Tibial nerve (tissue), 4 donors: ENCODE measurements at places on chromosomes 6 and 20.
A peak's percentile ranks its signal among the peaks of the same experiment; 100 is the strongest.

- no peak for DNase-seq
Observed at GRCh38 chr6:82915666-82916065, 150.0 kb downstream of the UBE3D start.

GRCh38 chr6:123418071-123418470, 218.7 kb downstream of the TRDN start:
- no peak for DNase-seq

GRCh38 chr6:79494841-79495240, 42.4 kb downstream of the LCA5 start:
- no peak for DNase-seq

GRCh38 chr6:10528158-10528981, 7.2 kb downstream of the GCNT2 start:
- DNase-seq: no peak

DNA sequence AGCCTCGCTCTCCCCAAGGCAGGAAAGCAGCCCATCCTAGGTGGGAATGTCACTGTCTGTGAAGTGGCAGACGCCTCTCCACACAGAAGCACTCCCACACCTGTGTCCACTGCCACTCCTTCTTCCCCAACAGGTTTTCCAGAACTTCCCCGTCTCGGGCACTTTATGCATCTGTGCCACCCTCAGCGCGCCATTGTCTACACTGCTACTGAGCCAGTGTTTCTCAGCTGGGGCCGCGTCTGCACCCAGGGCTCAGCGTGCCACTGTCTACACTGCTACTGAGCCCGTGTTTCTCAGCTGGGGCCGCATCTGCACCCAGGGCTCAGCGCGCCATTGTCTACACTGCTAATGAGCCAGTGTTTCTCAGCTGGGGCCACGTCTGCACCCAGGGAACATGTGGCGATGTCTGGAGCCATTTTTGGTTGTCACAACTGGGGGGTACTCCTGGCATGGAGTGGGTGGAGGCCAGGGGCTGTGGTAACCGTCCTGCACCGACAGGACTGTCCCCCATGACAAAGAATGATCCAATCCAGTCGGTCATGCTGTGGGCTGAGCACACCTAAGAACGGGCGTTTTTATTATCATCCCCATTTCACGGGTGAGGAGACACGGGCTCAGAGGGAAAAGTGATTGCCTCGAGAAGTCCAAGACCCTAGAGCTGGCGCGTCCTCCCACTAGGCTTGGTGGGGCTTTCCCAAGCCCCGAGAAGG, 41.7 kb upstream of the ZBP1 start:
- DNase-seq: peak; percentile 10

- DNase-seq: no peak
Observed at GRCh38 chr6:25387911-25388310, 108.7 kb downstream of the CARMIL1 start.

DNA sequence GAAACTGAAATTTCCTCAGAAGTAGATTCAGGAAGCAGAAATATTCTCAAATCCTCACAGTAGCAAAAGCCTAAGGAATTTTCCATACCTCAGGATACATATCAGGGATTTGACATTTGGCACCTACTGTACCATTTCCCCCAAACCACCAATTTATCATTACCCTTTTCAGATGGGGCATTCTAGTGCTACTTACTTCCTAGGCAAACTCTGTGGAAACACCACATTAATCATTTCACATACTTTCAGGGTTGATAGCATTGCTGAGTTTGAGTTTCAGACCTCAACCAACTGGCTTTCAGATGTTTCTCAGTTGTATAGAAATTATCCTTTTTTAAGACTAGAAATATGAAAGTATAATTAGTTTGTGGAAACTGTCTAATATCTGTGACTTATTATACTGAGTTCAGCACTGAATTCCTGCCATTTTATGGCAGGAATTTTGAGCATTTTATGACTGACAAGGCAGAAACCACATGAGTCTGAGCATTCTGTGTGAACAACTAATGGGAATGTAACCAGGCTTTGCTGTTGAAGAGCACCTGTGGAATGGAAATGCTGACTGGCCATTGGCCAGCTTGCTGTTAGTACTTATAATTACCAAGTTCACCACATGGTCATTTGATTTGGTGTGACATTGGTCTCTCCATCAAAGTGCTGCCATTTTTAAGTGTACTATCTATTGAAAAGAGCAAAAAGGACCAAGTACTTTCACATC, 35.1 kb upstream of the IRAK1BP1 start:
- DNase-seq: no peak

DNA sequence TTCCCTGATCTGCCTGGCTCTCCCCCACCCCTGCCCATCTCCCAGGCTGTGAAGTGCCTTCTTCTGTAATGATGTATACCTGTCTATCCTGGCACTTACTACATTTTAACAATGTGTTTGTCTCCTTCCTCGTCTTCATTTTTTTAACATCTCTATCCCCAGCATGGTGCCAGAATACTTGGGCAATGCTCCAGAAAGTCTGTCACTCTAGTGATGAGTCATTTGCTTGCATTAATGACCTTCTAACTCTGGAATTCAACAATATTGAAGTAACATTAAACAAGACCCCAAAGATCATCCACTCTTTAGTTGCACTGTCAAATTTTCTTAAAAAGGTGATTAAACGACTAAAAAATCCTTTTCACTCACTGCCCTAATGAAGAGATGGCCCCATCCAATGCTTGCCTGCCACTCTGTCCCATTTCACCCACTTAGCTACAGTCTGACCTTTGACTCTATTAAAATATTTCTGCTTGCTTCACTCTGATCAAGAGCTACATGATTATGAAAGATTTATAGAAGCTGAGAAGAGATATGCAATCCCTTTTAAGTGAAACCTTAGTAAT, 7.7 kb upstream of the KLHL31 start:
- no peak for DNase-seq

DNA sequence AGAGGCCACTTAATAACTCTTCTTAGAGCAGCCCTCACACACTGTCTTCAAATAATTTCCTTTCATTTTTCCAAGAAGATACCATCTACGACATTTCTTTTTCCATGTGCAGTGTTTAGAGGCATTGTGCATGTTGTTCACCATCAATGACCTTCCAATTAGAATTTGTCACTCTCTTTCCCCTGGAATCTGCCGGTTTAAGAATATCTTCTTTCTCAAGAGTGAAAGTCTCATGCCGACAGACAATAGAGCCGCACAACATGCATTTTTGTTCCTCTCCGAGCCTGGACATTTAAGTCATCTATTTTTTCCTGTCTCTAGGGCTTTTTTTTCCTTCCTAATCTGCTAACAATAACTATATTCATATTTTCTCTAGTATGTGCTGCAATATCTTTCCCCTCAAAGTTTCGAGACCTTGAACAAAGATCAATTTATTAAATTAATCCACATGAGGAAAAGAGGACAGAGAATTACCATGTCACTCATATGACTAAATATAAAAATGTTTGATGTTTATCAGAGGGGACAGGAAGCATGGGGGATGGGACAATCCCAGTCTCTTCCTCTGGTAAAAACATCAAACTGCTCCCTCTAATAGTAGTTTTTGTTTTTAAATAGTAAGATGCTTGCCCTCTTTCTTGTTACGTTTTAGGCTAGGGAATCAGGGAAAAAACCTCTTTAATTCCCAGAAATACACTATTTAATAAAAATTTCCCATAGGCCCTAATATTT, 893.4 kb downstream of the C6orf118 start:
- no peak for DNase-seq

- DNase-seq: no peak
Observed at GRCh38 chr6:38264605-38265004, 375.1 kb downstream of the BTBD9 start.

DNA sequence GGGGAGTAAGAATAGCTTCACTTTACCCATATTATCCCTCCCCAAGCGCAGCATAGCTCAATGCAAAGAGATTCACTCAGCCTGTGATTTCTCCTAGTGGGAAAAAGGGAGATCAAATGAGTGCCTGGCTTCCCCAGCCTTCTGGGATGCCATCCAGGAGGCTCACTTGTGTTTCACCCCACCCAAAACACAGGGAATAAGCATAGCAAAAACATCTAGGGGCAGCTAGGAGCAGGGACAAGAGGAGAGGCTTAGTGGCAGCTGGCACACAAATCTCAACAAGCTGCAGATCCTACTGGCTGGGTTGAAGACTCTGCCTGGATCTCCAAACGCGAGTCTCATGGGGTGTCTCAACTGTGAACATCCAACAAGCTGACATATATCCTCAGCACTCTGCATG, 715.8 kb downstream of the RNF144B start:
- no peak for DNase-seq

- peak; percentile 37 for DNase-seq
Observed at GRCh38 chr6:39430871-39431523, 108.5 kb upstream of the KCNK16 start.

- peak; percentile 67 for DNase-seq
Observed at GRCh38 chr6:26155061-26155930, 68.1 kb downstream of the HFE start.

GRCh38 chr6:106727480-106728149, 98.2 kb downstream of the QRSL1 start:
- no peak for DNase-seq

GRCh38 chr6:10583509-10583901, 62.4 kb downstream of the GCNT2 start:
- no peak for DNase-seq

- peak; percentile 5 for DNase-seq
Observed at GRCh38 chr6:89536231-89536630, 102.3 kb downstream of the LYRM2 start.

- DNase-seq: no peak
Observed at GRCh38 chr20:15756002-15756753, 817.1 kb downstream of the KIF16B start.

- no peak for DNase-seq
Observed at GRCh38 chr20:10998476-10998875, 324.7 kb upstream of the JAG1 start.

GRCh38 chr6:14765721-14766390, 480.0 kb upstream of the JARID2 start:
- DNase-seq: no peak

- no peak for DNase-seq
Observed at GRCh38 chr6:56327946-56328727, 80.8 kb upstream of the COL21A1 start.

DNA sequence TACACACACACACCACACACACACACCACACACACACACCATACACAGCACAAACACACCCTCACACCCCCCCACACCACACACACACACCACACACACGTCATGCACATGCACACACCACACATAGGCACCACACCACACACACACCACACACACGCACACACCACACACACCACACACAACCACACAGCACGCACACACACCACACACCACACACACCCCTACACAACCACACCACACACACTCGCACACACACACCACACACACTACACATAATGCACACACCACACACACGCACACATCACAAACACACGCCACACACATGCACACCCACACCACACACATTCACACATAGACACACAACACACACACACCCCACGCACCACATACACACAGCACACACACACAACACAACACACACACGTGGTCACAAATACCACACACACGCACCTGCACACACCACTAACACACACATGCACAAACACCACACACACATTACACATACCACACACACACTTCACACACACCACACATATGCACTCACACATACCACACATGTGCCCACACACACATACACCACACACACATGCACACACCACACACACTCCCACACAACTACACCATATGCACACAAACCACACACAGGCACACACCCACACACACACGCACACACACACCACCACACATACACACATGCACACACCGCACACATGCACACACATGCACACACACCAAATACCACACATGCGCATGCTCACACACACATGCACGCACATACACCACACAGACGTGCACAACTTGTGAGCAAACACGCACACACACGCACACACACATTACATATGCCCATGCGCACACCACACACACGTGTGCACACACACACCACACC, 9.4 kb upstream of the ACSS1 start:
- no peak for DNase-seq

GRCh38 chr6:38805127-38805655, 90.1 kb downstream of the DNAH8 start:
- DNase-seq: no peak

- no peak for DNase-seq
Observed at GRCh38 chr6:15781890-15782289, 119.1 kb upstream of the DTNBP1 start.

- DNase-seq: no peak
Observed at GRCh38 chr20:23926944-23927872, 47.7 kb upstream of the CST5 start.

- DNase-seq: no peak
Observed at GRCh38 chr20:61789329-61789728, 276.4 kb downstream of the TAF4 start.

GRCh38 chr20:57372581-57373350, 18.4 kb upstream of the RBM38 start:
- DNase-seq: no peak

GRCh38 chr6:71406865-71407860, 118.6 kb downstream of the OGFRL1 start:
- no peak for DNase-seq

- DNase-seq: no peak
Observed at GRCh38 chr6:84738996-84739865, 25.2 kb downstream of the TBX18 start.

DNA sequence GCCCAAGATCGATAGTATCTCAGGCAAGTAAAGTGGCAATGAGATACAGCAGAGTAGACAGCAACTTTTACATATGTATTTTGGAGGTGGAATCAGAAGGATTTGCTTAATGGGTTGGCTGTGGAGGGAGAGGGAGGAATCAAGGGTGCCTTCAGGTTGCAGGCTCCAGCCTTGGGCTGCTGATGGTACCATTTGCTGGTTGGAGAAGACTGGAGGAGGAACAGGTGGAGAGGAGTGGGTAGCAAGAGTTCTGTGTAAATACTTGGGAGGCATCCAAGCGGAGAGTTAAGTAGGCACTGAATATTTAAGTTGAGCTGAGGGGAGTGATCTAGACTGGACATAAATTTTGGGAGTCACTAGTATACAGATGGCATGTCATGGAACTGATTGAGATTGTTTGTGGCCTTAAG, 5.2 kb downstream of the BICRAL start:
- DNase-seq: no peak

DNA sequence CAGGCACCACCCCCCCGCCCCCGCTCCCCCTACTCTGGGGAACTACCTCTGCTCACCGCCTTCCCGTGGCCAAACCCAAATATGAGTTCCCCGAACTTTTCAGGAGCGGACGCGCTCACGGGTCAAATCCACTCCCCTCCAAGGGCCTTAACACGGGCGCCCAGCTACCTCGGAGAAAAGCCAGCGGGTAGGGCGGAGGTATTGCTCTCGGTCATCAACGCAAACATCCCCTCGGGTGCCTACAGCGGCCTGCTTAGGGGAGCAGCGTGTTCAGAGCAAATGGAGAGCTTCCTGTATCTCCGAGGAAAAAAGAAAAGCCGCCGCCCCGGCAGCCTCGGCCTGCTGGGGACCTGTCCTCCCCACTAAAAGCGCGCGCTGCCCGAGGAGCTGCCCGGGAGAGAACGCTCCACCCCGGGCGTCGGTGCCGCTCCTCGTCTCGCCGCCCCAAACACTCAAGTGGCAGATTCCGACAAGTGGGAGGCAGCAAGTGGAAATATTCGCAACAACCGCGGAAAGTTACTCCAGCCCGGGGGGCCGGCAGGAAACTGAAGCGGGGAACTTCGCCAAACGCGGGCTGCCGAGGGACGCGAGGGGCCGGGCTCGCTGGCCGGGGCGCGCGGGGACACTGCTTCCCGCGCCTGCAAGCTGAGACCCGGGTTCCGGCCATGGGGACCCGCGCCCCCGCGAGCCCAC, 699 bp downstream of the PTPRT start:
- DNase-seq: no peak
